ENCODE measurements at places on chromosomes 7 and 10.
A peak's percentile ranks its signal among the peaks of the same experiment; 100 is the strongest.

DNA sequence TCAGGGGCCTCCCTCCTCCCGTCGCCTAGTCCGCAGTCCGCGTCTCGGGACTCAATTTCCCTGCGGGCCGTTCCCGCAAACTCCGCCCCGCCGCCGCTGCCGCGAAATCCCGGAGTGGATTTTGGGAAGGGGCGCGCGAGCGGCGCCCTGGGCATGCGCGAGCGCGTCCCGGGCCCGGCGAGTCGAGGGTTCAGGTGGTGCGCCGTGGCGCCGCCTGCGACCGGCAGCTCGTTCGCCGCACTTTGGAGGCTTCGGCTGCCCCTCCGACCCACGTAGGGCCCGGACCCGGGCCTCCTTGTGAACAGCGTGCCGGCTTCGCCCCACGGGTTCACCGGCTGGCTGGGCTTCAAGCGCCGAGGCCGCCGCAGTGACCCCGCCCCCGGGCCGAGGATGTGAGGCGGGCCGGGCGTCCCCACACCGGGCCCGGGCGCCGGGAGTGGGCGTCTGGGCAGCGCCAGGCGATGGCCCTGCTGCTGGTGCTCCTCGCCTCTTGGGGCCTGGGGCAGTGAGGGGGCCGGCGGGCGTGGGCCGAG, at the start of gene PLEKHA8:
TSS of gene PLEKHA8 (plus strand) at position 197 of the 533 bp plus-strand sequence. CDS start 351 bp downstream, outside the sequence.
- DNase-seq = no peak

DNA sequence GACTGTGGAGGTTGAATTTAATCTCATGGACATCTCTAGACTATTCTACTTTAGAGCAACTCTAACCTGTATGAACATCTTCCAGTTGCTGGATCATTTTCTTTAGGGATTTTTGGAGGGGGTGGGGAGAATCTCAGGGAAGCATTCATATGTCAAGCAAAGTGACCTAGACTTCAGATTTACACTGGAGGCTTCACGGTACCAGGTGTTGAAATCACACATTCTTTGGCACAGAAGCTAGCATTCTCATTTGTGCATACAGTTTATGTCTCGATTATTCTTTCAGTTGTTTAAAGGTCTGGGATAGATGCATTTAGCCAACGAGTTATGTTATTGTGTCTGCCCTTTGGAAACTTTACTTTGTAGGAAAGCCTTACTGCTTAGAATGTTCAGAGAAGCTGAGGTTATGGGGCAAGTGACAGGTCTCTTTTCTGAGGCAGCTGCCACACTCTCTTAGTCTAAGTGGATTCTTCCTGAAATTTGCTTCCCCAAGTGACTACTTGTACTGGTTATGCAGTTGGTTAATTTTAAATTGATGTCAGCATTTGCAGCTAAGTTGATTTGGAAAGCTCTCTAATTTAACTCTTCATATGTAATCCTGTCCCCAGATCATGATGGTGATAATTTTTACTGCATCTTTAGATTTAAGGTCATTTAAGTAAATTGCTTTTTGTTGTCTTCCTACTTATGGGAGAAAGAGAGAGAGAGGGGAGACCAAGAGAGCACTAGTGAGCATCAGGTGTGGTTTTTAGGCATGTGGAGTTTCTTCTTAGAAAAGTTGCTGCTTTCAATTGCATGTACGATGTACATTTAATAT, 153.8 kb downstream of the PRKG1 start:
- no peak for DNase-seq

GRCh38 chr7:140696024-140696679, 356 bp upstream of the NDUFB2 start:
- no peak for DNase-seq

GRCh38 chr7:134613623-134614347, 32.9 kb upstream of the BPGM start:
- no peak for DNase-seq

- DNase-seq = no peak
These were observed 25.8 kb upstream of the AKR1C3 start for GRCh38 chr10:5068274-5068984.

GRCh38 chr7:6315746-6316145, 43.3 kb upstream of the CYTH3 start:
- DNase-seq = no peak

- no peak for DNase-seq
These were observed 61.2 kb downstream of the TNRC18 start for GRCh38 chr7:5362466-5362865.

DNA sequence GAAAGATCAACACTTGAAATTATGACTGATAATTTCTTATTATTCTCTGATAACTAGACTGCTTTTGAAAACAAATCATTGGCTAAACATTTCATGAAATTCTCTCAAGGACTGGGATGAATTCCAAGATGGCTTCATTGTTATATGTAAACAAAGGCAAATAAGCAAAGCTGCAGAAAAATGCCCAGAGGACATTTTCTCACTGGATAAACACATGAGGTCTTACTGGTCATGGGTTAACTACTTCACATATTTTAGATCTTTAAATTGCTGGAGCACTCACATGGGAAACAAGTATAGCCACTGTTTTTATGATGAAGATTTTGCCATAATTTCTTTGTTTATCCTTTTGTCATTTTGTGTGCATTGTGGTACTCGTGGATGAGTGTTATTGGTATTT, 239.1 kb downstream of the PHF14 start:
- no peak for DNase-seq

GRCh38 chr7:112405286-112405685, 45.0 kb upstream of the IFRD1 start:
- DNase-seq = no peak

- DNase-seq = peak; percentile 31
These were observed 103.6 kb downstream of the LYZL1 start for GRCh38 chr10:29392376-29393021.

DNA sequence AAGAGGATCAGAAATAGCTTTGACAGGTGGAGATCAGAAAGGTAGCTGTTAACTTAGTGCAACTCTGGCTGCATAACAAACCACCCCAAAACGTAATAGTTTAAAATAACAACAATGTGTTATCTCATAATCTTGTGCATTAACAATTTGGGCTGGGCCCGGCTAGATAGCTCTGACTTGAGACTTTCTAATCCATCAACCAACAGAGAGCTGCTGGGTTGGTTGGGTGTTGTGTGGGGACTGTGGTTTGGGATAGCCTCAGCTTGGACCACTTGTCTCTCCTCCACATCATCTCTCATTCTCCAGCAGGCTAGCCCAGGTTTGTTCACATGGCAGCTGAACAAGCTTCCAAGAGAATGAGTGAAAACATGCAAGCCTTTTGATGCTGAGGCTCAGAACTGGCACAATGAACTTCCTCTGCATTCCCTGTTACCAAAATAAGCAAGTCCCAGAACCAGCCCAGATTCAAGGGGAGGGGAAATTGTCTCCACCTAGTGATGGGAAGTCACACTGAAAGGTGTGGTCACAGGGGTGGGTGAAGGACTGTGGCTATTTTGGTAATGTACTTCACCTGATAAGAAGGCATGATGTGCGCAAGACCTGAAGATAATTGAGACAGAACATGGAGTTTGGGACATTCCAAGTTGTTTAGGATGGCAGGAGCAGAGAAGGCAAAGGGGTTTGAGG, 20.4 kb upstream of the ASAH2 start:
- no peak for DNase-seq

- DNase-seq = peak; percentile 37
These were observed 39.6 kb upstream of the HSPB1 start for GRCh38 chr7:76262683-76263402.

GRCh38 chr7:82445271-82445670, 1.7 kb upstream of the CACNA2D1 start:
- DNase-seq = peak; percentile 54

GRCh38 chr10:129786216-129786615, 177.9 kb downstream of the EBF3 start:
- no peak for DNase-seq

DNA sequence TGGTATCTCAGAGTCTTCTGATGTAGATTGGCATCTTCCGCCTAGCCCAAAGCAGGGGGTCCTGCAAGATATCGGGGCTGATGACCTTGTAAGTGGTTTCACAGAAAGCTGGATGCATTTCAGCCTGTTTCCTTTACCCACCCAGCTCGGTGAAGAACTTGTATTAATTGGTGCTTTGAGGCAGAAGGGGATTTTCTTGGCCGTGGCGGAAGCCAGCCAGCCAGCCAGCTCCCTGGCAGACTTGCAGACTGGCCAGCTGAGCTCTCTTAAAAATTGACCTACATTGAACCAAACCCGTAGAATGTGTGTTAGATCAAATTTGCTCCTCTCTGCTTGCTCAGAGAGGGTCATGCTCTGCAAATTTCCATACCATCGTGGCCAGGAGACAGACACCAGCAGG, 218.4 kb downstream of the ADAM12 start:
- DNase-seq = no peak

- DNase-seq = no peak
These were observed 198.1 kb upstream of the NFE2L3 start for GRCh38 chr7:25953859-25954258.

GRCh38 chr10:103969436-103969835, 2.5 kb downstream of the SLK start:
- no peak for DNase-seq

- DNase-seq = no peak
These were observed 20.9 kb downstream of the AKR1D1 start for GRCh38 chr7:138097064-138097741.

DNA sequence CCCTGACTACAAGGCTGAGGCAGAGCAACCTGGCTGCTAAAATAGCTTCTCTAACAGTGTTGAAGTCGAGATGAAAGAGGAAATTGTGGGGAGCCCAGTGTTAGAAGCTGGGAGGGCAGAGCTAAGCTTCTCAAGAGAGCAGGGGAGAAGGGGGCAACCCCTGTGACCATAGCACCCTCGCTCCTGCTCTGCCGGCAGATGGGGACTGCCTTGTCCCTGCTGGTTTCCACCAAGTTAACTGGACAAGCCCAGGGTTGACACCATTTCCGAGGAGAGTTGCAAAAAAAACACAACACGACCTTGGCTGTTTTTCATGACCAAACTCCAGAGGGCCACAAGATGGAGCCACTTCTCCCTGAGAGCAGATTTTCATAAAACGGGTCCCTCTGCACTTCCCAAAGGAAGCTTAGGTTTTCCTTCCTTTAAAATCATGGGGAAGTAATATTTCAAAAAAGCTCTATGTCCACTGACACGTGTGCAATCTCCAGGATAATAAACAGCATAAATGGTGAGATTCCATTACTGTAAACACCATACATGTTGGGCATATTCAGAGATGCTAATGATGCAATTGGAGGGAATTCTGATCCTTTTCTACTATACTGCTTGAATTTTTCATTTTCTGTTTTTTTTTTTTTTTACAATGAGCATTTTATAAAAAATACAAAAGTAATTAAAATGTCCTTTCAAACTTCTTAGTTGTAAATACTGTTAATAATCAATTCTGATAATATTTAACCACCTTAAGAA, 140.4 kb downstream of the PIP4K2A start:
- no peak for DNase-seq

GRCh38 chr7:39145283-39145682, 167.6 kb downstream of the POU6F2 start:
- DNase-seq = no peak

DNA sequence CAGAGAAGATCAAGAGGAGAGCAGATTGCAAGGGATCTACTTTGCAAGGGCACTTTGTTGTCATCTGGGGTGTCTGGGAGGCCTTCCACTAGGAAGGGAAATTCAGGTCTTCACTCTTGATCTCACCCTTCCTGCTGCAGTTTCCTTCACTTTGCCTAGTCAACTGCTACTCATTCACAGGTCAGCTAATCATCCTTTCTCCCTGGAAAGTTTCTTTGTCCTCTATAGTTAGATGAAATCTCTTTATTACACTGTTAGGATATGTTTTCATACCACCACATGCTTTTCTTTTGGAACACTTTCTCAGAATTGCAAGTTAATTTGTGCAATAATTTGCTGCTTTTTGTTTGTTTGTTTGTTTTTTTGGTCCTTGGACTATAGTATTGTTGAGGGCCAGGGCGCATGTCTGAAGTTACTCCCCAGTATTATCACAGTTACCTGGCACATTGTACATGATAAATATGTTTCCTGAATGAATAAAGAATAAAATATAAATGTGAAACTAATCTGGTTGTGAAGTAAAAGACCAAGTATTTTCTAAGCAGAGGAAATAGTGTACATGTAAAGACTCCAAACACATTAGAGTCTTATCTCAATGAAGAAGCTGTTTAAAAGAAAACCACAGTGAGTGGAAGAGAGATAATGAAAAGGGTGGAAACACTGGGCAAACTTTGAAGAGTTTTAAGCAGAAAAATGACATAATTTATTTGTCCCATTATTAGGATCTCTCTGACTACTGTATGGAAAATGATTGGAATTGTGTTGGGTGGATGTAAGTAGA, 139.9 kb upstream of the DGKB start:
- DNase-seq = no peak

DNA sequence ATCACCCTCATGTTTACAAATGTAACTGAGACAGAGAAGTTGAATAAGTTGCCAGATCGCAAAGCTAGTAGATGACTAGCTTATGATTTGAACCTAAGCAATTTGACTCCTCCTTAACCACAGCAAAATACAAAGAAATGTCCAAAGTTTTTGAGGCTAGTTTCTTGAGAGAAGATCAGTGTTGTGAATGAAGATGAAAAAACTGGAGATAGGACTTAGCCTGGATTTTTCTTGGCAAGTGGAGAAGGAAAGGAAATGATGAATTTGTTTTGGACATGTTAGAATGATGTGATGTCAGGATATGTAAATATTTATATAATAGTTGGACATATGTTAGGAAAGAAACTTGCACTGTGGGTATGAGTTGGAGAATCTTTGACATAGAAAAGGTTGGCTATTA, 149.8 kb downstream of the LSMEM1 start:
- DNase-seq = no peak

- no peak for DNase-seq
These were observed 22.8 kb upstream of the ORC5 start for GRCh38 chr7:104230606-104231005.

GRCh38 chr7:42014625-42015618, 222.1 kb downstream of the GLI3 start:
- DNase-seq = no peak

GRCh38 chr10:13706604-13707003, 119.8 kb downstream of the PRPF18 start:
- DNase-seq = no peak

GRCh38 chr10:49220031-49220430, 31.8 kb upstream of the TMEM273 start:
- DNase-seq = no peak

GRCh38 chr10:131658476-131659110, 242.2 kb upstream of the PPP2R2D start:
- DNase-seq = no peak

DNA sequence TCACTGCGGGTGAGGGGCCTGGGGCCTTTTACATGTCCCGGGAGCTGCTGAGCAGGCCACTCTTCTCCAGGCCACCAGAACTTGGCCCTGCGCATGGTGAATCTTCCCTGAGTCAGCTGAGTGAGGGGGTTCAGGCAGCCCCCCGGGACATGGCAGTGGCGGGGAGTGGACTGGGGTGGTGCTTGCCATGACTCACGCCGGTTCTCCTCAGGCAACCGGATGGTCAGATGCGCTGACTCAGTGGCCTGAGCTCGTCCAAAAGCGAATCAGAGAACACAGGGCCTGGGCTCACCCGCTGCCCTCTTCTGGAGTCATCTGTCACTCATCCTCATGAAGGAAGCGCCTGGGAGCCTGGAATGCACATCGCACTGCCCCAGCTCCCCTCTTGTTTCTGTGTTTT, 33.5 kb downstream of the HTRA1 start:
- no peak for DNase-seq

- no peak for DNase-seq
These were observed 317.0 kb upstream of the COBL start for GRCh38 chr7:51633596-51633995.

GRCh38 chr7:44396496-44396895, 71.1 kb upstream of the CAMK2B start:
- DNase-seq = no peak

Measured in NCI-H748 treated with DMSO at 0.1 percent for 48 hours (cell line).